ENCODE measurements at places on chromosomes 3 and 15.

DNA sequence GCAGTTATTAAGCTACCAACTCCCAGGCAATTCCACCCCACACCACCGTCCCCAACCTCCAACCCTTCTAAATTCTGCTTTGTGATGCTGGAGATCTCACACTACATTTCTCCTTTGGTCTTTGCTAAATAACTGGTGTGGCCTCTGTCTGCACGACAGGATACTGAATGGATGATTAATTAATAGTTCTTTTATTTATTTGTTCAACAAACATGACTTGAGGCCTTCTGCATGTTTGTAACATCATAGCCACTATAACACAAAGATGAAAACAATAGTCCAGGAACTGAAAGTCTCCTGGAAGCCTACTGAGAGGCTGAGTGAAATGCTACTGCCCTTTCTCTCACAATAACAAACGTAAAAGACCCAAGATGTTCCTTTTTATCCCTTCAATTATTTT, 609.5 kb upstream of the UBE2E2 start:
- DNase-seq, result no peak

DNA sequence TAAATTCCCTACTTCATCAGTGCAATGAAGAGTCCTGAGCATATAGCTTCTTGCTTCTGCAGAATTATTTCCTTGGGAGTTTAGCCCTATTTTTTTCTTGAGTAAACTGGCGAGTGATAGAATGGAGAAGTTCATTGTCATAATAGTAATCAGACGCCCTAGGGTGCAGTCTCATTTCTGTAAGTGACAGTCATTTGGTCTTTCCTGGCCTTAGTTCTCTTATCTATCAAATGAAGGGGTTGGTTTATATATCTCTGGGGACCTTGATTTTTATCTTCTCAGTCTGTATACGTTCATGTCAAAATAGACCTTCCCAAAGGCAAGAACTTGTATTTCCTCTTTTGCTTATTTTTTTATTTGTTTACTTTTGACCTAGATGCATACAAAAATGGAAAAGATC, 9.9 kb upstream of the ALPK3 start:
- no peak for DNase-seq

DNA sequence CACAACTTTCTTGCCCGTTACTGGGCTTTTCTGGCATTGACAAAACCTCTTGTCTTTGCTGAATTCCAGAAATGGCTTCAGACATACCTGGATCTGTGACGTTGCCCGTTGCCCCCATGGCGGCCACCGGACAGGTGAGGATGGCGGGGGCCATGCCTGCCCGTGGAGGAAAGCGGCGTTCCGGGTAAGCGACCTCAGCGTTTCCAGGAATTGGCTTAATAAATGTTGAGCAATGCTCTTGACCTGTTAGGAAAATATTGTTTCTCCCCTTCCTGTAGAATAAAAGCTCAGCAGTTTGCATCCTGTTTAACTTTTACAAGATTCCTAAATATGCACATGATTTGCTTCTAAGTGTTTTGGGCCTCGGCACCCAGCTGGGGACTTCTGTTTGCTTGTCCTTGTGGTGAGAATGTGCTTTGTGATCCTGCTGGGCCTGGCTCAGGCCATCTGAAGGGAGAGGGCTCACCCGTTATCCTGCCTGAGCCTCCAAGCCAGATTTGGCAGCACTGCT, 46.7 kb downstream of the ARNT2 start:
- no peak for DNase-seq

- DNase-seq, result no peak
Measured at GRCh38 chr3:123499322-123499721, 50.4 kb upstream of the ADCY5 start.

- no peak for DNase-seq
Measured at GRCh38 chr15:56956538-56956937, 38.1 kb downstream of the TCF12 start.

Measured in OCI-M1 (cell line).